Chondrocyte (in vitro differentiated cells): ENCODE measurements at places on chromosomes 5 and 9.

- DNase-seq: no peak
Observed at GRCh38 chr5:172544371-172545095, 90.2 kb upstream of the SH3PXD2B start.

DNA sequence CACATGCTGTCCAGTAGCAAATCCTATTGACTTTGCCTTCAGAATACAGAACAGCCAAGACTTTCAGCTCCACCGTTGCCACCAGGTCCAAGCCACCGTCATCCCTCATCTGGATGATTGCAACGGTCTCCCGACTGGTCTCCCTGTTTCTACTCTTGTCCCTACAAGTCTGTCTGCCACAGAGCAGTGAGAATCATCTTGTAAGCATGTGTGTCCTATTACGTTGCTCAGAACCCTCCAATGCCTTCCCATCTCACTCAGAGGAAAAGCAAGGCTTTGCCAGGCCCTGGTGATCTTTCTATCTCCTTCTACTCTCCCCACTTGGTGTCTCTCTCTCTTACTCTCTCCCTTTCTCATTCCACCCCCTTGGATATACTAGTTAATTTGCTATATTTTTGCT, 76.7 kb upstream of the GDNF start:
- DNase-seq: no peak

GRCh38 chr9:35822926-35823325, 5.6 kb downstream of the FAM221B start:
- no peak for DNase-seq

DNA sequence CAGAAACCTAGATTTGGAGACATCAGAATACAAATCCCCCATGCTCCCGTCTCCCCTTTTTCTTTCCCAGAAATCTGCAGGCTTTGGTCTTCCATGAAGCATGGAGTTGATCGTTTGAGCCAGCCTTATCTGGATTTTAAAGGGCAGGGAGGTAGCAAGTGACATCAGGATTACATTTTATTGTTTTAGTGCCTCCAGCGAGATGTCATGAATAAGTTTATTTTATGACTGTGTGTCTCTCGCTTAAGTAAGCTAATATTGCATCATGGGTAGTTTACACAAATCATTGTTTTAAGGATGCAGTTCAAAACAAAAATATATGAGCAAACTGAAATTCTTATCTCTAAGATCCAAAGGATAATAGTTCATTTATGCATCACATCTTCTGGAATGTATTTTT, 50.7 kb upstream of the TNFSF8 start:
- no peak for DNase-seq

DNA sequence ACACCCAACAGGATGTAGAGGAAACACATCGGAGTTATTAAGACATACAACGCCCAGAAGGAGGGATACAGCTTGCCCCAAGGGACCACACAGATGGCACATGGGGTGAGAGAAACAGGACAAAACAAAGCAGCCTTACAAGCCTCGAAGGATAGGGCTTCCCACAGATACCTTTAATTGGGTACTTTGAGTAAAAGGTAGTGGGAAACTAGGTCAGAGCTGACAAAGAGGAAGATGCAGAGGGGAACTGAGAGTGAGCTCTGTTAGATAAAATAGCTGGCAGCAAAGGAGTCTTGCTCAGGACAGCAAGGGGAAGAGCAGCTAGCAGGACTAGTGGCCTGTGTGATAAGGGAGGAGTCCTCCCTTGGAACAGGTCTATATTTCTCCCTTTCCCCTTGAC, 48.2 kb downstream of the OTP start:
- DNase-seq: no peak

DNA sequence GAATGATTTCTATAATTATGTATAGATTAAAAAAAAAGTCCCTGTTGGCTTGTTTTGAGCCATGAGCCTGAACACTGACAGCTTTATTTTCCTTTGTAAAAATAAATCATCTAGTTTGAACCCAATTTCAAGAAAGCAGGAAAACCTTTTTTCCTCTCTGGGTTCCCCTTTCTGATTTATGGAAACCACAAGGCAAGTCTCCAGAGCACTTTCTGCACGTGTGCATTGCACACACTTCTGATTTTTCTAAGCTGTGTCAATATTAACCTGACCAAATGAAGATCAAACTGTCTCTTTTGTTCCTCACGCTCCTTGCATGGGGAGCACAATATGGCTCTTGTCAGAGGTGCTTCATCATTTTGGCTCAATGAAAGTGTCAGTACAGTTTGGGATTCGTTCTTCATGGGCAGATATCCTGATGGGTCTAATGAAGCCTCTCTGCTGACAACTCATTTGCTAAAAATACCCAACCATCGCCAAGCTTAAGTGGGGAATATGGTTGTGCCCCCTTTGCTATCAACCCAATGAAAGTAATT, 39.2 kb upstream of the PCA3 start:
- no peak for DNase-seq

- no peak for DNase-seq
Observed at GRCh38 chr9:87422999-87423398, 74.7 kb upstream of the DAPK1 start.

- DNase-seq: no peak
Observed at GRCh38 chr5:94544031-94544650, 74.3 kb downstream of the KIAA0825 start.

- DNase-seq: no peak
Observed at GRCh38 chr5:74401946-74402320, 238.6 kb downstream of the ENC1 start.

DNA sequence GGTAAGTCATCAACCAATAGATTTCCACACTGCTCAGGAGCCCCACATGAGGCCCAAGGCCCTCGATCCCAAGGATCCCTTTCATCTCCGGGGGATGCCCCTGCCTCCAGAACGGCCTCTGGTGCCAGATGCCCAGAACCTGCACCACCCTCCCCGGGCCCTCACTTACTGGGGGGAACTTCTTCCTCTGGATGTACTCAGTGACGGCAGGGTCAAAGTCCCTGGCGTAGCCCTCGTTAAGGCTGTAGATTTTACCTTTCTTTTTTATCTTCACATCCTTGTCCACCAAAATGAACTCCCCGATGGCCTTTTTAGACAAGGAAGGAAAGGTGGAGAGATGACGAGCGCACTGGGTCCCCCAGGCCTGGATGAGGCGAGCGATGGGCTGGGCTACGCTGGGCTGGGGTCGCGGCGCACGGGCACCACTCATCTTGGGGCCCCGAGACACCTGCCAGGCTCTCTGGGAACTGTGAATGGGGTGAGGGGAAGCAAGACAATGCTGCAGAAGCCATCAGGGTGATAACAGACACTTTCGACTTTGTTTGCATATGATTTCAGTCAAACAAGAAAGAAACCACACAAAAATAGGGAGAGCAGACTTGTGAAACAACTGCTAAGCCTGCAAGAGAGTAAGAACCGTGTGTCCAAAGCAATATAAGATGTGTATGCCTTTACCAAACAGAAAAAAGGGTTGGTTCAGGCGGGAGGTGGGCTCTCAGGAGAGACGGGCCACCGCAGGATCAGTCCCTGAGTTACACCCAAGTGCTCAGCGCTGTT, 13.2 kb upstream of the FBP2 start:
- no peak for DNase-seq

DNA sequence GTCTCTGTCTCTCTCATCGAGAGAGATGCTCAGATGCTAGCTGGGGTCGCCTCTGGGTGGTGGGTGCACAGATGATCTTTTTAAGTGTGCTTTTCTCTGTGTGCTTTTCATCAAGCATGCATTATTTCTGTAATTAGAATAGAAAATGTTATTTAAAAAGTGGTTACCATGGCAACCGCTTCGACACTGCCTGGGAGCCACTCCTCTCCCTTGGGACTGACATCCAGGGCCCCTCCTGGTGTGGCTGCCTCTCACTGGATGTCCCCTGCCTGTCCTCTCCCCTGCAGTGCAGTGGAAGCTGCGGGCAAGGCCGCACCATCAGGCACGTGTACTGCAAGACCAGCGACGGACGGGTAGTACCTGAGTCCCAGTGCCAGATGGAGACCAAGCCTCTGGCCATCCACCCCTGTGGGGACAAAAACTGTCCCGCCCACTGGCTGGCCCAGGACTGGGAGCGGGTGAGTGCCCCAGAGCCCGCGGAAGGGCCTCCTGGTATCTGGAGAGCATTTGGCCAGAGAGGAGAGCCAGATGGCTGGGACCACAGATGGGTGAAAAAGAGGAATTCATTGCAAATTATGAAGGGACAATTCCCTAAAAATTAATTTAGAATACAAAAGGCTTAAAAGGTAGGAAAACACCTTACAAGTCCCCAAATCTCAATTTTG, 34.7 kb downstream of the ADAMTSL2 start:
- no peak for DNase-seq

DNA sequence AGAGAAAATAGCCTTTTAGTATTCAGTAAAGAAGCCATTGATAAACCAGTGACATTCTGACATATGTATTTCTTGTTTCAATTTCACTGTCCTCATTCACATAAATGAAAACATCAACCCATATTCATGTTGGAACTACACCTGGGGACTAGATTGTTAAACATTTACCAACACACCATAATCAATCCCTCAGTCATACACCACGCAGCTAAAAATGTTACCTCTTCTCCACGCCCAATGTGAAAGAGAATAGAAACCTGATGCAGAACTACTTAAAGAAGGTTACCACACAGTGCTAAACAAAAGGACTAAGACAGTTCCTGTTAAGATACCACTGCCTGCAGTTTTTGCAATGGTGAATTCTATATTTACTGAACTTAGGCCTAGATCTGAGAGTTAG, 518.9 kb downstream of the PRELID2 start:
- DNase-seq: no peak

- no peak for DNase-seq
Observed at GRCh38 chr5:38888041-38888440, 42.2 kb downstream of the OSMR start.

DNA sequence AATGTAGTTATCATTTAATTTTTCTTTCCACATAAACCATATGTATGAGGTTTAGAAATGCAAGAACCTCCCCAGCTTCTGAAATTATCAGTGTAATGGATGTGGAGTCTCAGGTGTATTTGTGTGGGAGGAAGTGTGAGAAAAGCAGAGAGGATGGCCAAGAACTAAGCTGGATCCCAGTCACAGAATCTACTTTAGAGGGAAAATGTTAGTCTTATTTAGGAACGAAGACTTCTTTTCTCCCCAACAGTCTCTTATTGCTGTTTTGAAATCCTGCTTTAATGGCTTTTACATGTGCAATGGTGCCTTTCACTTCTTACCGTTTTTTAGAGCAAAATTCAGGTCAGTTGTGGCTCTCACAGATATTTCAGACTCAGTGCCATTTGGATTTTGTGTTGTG, 3.0 kb downstream of the EQTN start:
- no peak for DNase-seq

DNA sequence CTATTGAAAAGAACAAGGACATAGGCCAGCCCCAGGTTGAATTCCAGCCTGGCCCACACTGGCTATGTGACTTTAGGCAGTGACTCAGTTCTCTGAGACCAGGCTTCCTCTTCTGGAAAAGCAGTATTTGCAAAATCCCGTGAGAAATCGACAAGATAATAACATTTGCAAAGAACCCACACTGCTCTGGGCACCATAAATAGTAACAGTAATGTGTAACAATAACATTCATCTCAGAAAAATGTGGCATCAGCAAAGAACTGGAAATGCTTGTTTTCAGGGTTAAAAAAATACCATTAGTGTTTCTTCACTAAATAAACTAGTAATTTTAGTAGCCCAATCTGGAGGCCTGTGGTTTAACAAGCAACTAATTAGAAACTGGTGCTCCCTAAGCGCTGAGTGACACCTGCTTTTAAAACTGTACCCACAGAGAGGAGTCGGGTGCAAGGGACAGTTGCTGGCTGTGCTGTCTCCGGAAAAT, 148.4 kb downstream of the TTLL11 start:
- DNase-seq: no peak

GRCh38 chr5:123810746-123811340, 298.9 kb downstream of the CSNK1G3 start:
- no peak for DNase-seq

DNA sequence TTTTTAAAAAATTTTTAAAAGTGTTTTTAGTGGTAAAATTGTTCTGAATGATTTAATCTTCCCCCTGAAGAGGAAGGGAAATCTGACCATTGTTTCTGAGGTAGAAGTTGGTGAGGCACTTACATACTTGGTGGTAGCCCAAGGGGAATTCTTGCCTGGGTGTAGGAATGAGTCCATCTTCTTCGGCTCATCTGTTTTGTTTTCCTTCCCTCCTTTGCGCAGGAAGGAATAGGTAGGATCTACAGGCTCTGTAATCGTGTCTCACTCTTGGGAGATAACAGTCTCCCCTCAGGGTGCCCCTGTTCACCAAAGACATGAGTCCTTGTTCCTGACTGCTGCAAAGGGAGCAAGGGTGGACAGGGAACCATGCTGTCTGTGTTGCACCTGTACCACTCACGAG, 138.1 kb downstream of the HSPA4 start:
- DNase-seq: no peak

- DNase-seq: no peak
Observed at GRCh38 chr5:177309351-177310191, 2.1 kb downstream of the MXD3 start.

GRCh38 chr5:1481266-1481958, 36.2 kb upstream of the SLC6A3 start:
- no peak for DNase-seq

DNA sequence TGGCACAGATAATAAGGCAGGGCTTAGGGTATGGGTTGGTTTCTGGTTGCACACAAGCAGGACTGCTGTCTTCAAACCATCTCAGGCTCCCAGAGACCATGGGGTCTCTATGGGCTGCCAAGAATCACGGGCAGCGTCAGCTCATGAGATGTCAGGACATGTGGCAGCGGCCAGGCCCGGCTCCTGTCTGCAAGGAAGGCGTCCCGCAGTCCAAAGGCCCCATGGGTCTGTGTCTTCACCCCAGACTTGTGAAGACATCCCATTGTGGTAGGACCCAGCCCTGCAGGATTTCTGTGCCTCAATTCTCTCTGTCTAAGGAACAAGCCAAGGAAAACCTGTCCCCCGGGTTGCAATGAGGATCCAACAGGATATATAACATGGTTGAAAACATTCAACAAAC, 32.6 kb downstream of the IPPK start:
- no peak for DNase-seq

DNA sequence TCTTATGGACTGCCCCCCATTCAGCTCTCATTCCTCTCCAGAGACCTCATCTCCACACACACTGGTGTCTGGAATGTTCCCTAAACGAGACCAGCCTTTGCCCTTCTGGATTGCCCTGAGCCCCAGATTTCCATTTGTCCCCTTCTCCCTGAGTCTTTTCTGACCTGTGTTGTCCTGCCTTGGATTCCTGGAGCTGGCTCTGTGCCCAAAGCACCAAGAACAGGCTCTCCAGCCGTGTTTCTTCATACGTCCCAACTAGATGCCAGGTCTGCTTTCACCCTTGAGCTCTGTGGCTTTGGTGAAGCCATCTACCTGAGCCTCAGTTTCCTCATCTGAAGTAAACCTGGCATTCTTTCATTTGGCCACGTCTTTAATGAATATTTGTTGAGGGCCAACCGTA, 6.3 kb downstream of the CCDC180 start:
- no peak for DNase-seq

GRCh38 chr5:124494540-124495116, 251.8 kb downstream of the ZNF608 start:
- no peak for DNase-seq

- DNase-seq: no peak
Observed at GRCh38 chr5:52378237-52378636, 409.5 kb upstream of the ITGA1 start.
